ENCODE measurements at places on chromosomes 6 and 20.

- no peak for DNase-seq
Measured at GRCh38 chr6:166460473-166461437, 78.0 kb upstream of the MPC1 start.

GRCh38 chr6:107030151-107030550 is 2.2 kb downstream of the MTRES1 start:
- DNase-seq, result no peak

DNA sequence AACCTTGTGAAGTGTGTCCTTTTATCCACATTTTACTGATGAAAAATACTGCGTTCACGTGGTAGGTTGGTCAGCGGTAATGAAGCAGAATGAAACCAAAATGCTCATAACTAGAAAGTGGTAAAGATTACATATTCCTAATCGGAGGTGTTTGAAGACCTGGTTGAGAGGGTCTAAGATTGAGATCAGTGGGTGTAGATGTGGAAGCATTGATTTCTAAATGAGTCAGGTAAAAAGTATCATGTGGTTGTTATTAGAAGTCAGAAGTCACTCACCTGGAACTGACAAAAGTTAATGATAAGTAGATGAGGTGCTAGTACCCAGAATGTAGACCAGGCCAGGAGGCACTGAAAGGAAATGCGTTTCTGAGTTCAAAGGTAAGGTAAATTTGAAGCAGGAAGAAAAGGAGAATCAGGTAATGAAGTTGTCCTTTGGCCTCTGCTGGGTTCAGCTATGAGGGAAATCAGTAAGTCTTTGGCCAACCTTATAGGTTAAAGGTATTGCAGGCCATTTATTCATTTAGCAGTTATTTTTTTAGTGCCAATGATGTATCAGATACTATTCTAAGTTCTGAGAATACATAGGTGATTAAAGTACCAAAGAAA is 31.2 kb downstream of the FAM83B start:
- DNase-seq, result no peak

DNA sequence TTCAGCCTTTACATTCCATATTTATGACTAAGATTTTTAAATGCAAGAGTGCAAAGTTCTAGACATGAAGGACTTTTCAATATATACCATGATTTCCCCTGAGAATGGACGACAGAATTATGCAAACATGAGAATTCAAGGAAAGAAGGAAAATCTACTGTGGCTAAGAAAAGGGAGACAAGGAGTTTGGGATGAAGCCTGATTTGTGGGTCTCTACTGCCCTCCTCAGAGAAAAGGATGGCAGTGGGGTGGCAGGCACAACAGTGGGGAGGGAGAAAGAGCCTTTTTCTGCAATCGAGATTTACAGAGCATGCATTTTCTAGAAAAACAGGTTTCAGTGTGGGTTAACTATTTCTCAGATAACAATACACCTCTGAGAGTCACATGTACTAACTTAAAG is 466.9 kb upstream of the NRSN1 start:
- DNase-seq, result no peak

- DNase-seq, result no peak
Measured at GRCh38 chr6:140590641-140591040, 1216.2 kb upstream of the CITED2 start.

DNA sequence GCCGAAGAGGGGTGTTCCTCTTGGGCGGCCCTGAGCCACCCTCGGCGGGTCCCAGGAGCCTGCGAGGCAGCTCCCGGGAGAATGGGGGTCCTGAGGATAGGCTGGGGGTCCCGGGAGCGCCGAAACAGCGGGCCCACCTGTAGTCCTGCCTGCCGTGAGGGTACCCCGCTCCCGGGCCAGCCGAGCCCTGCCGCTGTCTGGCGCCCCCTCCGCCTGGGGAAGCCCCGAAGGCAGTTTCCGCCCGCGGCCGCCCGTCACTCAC is 280 bp downstream of the SPATA2 start:
- DNase-seq, result no peak

GRCh38 chr20:32457479-32457986 is 99.4 kb downstream of the ASXL1 start:
- DNase-seq, result peak; percentile 26

DNA sequence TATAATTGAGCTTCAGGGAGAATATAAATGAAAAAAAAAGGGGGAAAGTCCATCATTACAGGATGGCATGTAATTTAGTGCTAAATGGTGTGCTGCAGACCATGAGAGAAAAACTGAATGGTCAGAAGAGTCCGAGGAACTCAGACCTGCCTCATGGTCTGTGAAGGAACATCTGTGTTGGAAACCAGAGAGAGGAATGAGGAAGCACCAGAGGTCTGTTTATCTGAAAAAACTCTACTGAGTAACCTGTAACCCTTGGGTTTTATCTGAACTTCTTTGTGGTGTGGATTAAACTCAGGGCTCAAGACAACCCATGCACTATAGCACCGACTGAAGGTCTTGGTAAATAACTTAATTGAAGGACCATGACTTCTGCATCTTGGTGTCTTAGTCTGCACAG is 108.1 kb downstream of the RNF144B start:
- DNase-seq, result no peak

DNA sequence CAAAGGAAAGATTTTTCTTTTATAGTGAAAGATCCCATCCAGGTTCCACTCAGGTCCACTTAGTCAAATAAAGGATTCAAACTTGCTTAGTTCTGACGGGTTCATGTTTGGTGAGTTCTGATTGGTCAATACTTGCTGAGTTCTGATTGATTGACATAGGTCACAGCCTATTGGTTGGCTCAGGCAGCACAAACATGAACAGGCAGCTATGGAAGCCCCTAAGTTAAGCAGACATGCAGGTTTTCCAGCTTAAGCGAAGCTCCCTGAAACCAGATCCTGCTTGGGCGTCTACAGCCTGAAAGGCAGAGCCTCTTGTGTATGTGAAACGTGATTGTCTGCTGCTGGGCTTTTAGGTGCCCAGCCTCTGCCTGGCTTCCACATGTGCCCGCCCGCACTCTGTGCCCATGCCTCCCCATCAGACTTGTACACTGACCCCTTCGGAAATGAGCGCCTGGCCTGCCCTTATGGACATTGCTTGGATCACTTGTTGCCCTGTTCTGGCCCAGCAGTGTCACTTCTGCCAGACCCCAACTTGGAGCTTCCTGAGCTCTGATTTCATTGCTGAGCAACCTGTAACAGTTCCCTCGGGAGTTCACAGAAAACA is 45.4 kb upstream of the ECI2 start:
- DNase-seq, result peak; percentile 41

GRCh38 chr20:1263853-1264252 is 2.2 kb upstream of the SNPH start:
- DNase-seq, result no peak

GRCh38 chr6:157596886-157597285 is 215.9 kb downstream of the ZDHHC14 start:
- DNase-seq, result no peak

DNA sequence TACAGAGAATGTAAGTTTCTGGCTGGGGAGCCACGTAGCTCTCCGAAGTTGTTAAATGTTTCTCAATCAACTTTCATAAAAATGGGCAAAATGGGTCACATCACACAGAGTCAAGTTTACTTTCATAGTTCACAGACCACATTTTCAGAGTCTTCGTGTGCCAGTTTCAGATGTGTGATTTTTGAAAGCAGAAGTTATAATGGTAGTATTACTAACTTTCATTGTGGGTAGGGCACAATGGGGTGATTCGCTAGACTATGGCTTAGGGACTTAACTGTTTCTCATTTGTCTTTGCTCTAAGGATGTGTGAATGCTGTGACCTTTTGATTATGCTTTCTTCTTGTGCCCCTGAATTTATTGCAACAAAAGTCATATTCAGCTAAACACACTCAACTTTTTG is 109.0 kb upstream of the SUPT3H start:
- no peak for DNase-seq

GRCh38 chr20:59123011-59123677 is 40.5 kb upstream of the ZNF831 start:
- DNase-seq, result no peak

DNA sequence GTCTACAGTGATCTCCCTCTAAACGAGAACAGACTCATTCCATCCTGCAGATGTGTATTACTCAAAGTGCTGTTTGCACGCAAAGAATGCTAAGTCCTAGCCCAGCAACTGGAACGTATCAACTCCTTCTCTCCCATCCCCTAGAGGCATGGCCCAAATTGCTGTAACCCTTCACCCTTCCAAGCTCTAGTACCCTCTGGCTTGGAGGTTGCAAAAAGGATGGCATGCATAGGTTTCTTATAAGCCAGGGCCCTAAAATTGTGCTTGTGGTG is 71.5 kb upstream of the TGM3 start:
- DNase-seq, result no peak

GRCh38 chr6:96304997-96305396 is 216.6 kb upstream of the UFL1 start:
- no peak for DNase-seq

- no peak for DNase-seq
Measured at GRCh38 chr20:57653910-57654309, 33.7 kb upstream of the ZBP1 start.

- DNase-seq, result no peak
Measured at GRCh38 chr6:5684320-5685053, 322.2 kb downstream of the NRN1 start.

GRCh38 chr6:27867945-27868300 is 44.3 kb downstream of the OR2B2 start:
- peak; percentile 81 for DNase-seq

GRCh38 chr20:10291568-10292248 is 73.1 kb downstream of the SNAP25 start:
- no peak for DNase-seq

GRCh38 chr6:144286503-144287393 is 1.6 kb downstream of the UTRN start:
- no peak for DNase-seq

GRCh38 chr6:111701146-111701545 is 95.5 kb upstream of the TRAF3IP2 start:
- DNase-seq, result no peak

- DNase-seq, result no peak
Measured at GRCh38 chr6:76351275-76351674, 278.8 kb upstream of the IMPG1 start.

DNA sequence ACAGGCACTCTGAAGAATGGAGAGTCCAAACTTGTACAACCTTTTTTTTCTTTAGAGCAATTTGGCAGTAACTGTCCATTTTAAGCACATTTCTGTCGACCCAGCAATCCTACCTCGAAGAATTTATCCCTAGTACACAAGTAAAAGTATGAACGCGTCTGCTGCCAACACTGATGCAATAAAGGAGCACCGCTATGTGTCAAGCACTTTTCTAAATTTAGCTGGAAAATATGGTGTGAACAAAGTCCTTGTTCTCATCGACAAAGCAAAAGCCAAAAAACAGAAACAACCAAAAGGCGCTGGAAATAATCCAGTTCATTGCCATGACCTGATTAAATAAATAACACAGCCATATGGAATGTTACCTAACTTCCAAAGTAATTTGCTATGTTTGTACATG is 1.1 kb downstream of the DPM1 start:
- peak; percentile 57 for DNase-seq

GRCh38 chr6:143546599-143546998 is 35.1 kb upstream of the FUCA2 start:
- DNase-seq, result no peak

DNA sequence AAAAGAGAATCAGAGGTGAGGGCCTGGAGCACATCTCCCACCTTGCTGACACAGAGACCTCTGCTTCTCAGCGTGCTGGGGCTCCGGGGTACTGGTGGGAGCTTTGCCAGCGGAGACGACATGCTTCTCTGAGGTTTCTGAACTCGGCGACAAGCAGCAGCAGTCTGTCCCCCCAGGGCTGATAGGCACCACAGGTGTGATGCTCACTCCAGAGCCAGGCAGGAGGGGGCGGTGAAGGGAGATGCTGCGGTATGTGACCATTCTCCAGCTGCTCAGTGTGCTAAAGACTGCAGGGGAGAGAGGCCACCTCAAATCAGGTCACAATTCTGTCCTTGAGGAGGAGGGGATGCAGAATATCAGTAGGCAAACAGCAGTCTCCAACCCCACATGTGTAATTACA is 219.9 kb downstream of the ALDH8A1 start:
- DNase-seq, result no peak

- no peak for DNase-seq
Measured at GRCh38 chr6:16321826-16322225, 83.4 kb downstream of the GMPR start.

DNA sequence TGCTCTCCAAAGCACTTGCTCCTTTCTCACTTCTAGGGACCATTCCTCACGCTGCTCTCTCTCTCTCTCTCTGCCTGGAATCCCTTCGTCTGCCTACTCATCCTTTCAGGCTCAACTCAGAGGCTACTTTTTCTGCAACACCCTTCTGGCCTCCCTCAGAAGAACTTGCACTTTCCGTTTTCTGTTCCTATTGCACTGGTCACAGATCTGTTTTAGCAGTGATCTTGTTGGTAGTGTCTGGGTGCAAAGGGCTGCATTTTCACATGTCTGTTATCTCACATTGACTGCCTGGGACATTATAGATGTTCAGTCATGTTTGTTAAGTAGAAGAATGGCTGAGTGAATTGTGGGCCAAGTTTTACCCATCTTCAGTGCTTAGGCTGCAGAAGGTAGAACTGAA is 63.5 kb downstream of the RIN2 start:
- no peak for DNase-seq

DNA sequence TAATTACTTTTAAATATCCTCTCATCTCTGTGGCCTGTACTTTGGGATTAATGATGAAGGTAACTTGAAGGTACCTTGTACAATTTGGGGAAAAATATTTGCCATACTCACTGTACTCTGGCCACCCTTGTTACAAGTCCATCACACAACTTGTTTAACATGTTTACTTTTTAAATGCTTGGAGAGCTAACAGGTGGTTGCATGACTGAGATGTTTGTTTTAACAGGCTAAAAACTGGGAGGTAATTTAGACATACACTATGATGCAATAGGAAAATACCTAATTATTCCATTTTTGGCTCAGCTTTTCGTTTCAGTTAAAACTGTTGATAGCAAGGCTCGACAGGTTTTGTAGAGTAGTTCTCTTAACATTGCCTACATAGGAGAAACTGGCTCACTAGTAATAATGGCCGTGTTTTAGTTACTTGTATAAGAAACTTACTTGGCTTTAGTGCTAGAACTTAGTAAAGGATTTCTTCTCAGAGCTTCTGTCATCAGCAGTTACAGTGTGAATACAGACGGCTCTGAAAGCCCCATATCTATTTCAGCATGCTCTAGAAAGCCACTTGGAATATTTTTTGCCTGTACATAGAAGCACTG is 489.8 kb upstream of the SOX4 start:
- no peak for DNase-seq

DNA sequence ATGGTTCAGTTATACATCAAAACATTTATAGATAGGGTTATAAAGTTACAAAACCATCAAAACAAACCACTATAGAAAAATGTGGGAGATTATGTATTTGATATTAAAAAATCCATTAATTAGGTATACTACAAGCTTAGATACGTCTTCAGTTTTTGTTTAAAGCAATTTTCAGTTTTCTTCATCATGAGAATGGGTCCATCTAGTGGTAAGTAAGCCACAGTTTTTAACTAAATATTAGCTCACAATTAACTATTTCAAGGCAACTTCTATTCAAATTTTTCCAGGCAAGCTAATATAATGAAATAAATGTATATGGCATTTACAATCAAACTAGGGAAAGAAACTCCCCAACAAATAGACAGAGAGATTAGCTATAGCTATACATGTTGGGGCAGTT is 44.4 kb downstream of the RNGTT start:
- DNase-seq, result no peak
